ENCODE measurements at places on chromosomes 6 and 20.

DNA sequence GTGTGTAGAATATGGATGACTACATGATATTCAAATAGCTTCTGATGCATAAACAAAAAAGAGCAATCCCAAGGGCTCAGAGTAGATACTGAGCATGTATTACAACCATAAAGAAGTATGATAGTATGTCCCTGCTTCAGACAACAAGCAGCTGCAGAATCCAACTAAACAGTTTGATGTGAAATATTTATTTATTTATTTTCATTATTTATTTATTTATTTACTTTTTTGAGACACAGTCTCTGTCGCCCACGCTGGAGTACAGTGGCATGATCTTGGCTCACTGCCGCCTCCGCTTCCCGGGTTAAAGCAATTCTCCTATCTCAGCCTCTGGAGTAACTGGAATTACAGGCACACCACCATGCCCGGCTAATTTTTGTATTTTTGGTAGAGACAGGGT, 384.3 kb downstream of the KHDRBS2 start:
- DNase-seq = no peak

- DNase-seq = no peak
These were observed 208.4 kb downstream of the CDH4 start for GRCh38 chr20:61460261-61461052.

GRCh38 chr6:125924169-125924568, 32.4 kb upstream of the HINT3 start:
- DNase-seq = no peak

DNA sequence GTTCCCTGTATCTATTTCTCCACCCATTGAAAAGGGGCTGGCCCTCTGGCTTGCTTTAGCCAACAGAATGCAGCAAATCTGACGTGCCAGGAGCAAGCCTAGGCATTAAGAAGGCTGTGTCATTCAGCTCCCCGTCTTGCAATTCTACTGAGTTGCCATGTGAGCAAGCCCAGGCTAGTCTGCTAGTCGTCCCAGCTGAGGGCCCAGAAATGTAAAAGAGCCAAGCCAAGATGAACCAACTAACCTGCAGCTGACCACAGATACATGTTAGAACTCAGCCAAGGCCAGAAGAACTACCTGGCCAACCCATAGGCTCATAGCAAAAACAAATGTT, 30.1 kb downstream of the PREP start:
- no peak for DNase-seq

DNA sequence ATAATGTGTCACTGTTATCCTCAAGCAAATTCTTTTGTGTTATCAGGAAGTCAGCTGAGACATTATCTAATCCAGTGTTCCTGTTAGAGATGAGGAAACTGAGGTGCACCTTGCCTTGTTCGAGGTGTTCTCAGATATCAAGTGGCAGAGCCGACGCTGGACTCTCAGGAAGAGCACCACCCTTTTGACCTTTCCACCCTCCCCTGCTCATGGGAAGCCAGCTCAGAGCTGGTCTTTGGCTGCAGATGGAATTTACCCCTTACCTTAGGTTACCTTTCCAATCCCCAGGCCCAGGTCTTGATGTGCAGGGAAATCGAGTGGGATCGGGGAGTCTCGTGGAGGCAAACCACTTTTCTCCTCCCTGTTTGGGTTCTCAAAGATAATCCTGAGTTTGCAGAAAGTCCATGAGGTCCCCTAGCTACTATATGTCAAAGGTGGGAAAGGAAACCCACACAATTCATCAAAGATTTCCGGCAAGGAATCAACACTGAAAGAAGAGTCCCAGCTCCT, 62.9 kb upstream of the PIM1 start:
- no peak for DNase-seq

GRCh38 chr6:56536536-56536935, 106.2 kb downstream of the DST start:
- DNase-seq = peak; percentile 18

GRCh38 chr6:27837625-27838057, 74.6 kb downstream of the OR2B2 start:
- DNase-seq = peak; percentile 61

DNA sequence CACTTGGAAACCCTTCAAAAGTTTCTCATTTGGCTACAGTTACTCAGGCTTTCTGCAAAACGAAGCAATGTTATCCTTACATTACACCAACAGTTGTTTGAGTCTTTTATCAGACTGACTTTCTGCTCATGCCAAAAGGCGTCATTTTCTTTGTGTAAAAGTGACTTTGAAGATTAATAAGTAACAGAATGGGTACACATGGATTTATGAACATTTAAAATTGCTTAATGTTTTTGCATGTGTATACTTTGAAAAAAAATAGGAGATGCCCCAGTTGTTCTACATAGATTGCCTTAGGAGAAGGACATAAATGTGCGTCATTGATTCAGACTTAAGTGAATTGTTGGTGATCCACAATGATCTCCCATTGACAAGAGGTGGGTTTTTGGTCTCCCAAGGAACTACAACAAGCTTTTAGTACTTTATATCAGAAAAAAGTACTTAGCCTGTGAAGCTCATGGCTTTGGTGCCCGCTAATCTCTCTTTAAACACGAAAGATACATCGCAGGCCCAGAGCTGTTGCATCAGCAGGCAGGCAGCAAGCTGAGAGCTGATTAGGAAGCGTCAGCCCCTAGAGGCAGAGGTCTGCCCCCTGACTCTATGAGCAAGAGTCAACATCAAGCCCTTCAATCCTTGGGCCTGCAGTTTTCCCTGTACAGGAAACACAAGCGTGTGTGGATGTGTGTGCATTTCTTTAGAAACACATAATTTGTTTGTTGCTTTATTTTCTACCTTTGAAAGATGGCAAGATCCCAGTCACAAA, 45.9 kb downstream of the SLC22A3 start:
- no peak for DNase-seq

- no peak for DNase-seq
These were observed 265.9 kb downstream of the BMP7 start for GRCh38 chr20:57000441-57000968.

GRCh38 chr6:114090626-114091025, 119.7 kb upstream of the HDAC2 start:
- DNase-seq = no peak

GRCh38 chr6:37748118-37748517, 50.4 kb upstream of the MDGA1 start:
- DNase-seq = no peak

DNA sequence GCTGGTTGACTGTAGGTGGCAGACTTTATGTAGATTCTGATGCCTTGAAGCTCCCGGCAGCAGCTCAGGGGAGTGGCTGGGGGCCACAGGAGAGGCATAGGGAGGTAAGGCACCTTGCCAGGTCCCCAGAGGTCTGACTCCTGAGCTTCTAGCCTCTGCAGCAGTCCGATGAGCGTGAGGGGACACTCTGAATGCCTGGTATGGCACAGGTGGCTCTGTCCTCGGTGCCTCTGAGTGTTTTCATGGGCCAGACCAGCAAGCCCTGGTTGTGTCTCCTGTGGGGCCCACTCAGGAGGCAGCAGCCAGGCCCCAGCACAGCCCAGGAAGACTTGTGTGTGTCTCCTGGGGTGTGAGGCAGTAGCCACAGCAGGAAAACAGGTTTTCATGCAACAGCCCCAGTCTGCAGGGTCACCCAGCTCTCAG, 39.7 kb upstream of the IRF4 start:
- DNase-seq = no peak

GRCh38 chr6:46688117-46688965, 656 bp downstream of the TDRD6 start:
- DNase-seq = no peak

GRCh38 chr6:8180327-8181159, 78.2 kb upstream of the EEF1E1 start:
- DNase-seq = peak; percentile 75

DNA sequence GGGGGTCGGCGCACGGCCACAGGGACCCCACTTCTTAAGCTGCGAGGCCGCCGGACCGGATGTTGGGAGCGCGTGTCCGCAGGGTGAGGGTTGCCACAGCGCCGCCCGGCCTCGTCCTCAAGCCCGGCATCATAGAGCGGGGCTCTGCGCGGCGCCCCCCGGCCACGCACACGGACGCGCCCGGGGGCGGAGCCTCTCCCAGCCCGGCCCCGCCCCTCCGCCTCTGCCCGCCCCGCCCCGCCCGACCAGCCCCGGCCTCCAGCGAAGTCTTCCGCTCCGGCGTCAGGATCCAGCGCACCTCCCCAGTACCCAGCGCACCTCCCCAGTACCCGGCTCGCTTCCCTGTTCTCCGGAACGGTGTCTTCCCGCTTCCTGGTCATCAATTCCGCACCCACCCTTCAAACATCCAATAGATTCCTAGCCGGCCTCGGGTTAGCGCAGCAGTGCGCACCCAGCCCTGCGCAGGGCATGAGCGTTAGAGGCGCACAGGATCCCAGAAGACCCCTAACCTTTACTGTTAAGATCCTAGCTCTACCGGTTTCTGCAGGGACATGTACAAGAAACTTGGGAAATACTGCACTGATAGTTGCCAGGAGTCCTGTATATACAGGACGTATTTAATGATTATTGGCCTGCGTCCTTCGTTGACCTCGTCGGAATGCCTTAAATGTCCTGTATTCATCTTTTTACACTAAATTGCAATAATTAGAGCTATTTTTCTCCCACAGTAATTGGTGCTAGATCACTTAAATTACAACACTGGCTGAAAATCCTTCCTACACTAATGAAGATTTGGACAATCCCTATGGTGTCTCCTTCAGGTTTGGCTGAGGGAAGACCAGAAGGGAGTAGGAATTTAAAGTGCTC, 535 bp upstream of the DNAAF9 start:
- DNase-seq = peak; percentile 66

DNA sequence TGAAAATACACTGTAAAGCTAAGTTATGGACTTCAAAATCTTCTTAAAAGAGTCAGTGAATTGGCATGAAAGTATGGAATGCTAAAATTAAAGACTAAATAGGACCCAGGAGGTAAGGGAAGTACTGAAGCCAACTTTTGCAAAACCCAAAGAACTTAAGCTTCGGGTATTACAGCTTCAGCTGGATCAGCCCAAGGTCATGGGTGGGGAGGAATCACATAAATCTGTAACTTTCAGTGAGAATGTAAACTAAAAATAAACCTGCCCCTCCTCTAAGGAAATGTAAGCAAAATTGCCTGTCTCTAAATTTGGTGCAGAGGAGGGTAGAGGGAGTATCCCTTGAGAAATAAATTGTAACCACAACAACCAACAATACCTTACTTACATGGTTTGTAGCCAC, 4.4 kb upstream of the MUC21 start:
- DNase-seq = no peak

DNA sequence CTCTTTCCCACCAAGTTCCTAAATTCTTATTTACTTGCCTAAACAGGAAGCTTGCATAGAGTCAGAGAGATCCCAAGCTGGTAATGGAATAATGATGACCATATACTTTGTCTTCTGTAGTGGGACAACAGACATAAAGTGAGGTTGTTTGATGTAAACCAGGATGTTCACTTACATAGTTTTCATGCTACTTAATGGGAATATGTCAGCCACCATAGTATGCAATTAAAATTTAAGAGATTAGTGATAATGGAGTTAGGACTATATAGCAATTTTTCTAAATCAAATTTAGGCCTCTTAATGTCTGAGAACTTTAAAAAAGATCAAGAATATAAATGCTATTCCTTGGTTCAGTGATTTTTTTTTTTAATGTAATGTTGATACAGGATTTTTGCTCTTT, 180.6 kb downstream of the BCKDHB start:
- no peak for DNase-seq

GRCh38 chr6:20877008-20877937, 343.0 kb downstream of the CDKAL1 start:
- peak; percentile 53 for DNase-seq

GRCh38 chr6:127279815-127280214, 13.2 kb downstream of the RNF146 start:
- no peak for DNase-seq

GRCh38 chr20:46928580-46929132, 34.0 kb downstream of the EYA2 start:
- DNase-seq = no peak

GRCh38 chr20:42197599-42197998, 579.4 kb upstream of the CHD6 start:
- no peak for DNase-seq

DNA sequence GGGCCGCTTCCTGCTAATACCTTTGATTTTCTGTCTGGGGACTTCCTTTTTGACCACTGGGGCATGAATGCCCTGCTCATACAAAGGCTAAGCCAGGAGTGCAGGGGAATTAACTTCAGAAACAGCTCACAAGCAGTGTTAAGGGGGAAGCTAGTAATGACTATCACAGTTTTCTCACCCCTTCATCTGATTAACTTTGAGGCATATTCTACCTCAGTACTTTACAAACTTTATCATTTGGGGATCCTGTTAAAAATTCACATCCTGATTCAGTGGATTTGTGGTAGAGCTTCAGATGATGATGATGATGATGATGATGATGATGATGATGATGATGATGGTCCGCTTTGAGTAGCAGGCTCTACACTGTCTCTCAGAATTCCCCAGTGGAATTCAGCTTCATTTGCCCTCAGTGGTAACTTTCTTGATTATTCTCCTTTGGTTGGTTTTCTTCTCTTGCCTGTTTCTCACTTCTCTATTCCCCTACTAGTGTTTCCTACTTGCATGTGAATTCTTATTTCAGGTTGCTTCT, 78.4 kb upstream of the TMEM170B start:
- DNase-seq = no peak

GRCh38 chr20:23455639-23456038, 3.0 kb upstream of the CST11 start:
- no peak for DNase-seq

DNA sequence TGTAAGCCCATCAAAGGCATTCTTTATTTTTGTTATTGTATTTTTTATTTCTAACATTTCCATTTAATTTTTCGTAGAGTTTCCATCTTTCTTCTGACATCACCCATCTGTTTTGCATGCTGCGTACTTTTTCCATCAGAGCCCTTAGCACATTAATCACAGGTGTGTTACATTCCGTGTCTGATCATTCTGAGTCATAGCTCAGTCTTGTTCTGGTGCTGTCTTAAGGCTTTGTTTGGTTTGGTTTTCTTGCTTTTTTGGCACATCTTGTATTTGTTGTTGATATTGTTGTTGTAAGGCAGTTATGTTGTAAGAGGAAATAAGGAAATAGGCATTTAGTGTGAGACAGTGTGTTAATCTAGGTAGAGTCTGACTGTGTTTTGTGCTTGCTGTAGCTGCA, 214.6 kb upstream of the CDH4 start:
- no peak for DNase-seq

DNA sequence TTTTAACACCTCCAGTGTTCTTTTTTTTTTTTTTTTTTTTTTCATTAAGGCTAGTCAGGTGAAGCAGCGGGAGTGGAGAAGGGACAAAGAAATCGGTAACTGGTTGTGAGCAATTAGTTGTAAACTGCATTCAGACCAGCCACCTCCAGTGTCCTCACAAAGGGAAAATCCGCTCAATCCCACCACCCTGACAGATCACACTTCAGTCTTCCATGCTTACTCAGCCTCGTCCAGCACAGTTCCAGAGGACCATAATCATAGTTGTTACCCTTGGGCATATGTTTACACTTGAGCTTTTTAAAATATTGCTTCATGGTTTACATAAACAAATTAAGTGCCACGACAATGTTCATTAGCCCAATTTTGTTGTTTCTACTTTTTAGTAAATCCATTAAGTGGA, 10.2 kb downstream of the DYNLRB1 start:
- no peak for DNase-seq

GRCh38 chr6:95017922-95018321, 559.4 kb upstream of the MANEA start:
- DNase-seq = peak; percentile 83

Measured in NCI-H69 (cell line).